ENCODE measurements at places on chromosomes 13 and 19. TPM values are rescaled to one million over a fixed set of nuclear protein-coding genes. Genes with fewer than 3 reads are reported as not detected.

- DNase-seq: no peak
Observed at GRCh38 chr19:56808717-56809392, 31.7 kb downstream of the PEG3 start.

GRCh38 chr19:19366434-19367396, 38.8 kb upstream of the GATAD2A start:
- DNase-seq: peak; percentile 39

GRCh38 chr13:76053181-76053580, 417.1 kb downstream of the LMO7 start:
- DNase-seq: no peak

GRCh38 chr13:46176756-46177155, 5.2 kb downstream of the LCP1 start:
- no peak for DNase-seq

GRCh38 chr19:5664515-5664914, 15.8 kb downstream of the MICOS13 start:
- no peak for DNase-seq

DNA sequence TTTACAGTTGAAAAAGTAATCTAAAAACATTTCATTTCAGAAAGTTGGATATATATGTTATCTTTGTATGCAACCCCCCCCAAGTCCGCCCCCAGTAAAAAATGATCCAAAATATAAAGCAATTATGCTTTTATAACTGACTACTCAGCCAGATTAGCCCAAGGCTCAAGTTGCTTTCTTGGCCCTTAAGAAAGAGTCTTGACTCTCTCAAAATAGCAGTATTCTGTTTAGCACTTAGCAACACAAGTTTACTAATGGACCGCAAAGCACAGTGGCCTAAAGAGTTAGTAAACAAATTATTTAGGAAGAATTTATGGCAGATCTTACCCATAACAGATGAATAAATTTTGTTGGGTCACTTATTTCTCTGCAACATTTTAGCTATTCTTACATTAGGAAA, 86.9 kb downstream of the ELF1 start:
- DNase-seq: no peak

Gene SIGLEC8
- polyA plus RNA-seq: not detected

Gene SOX1
- polyA plus RNA-seq: not detected

Gene PSG7
- polyA plus RNA-seq: 0.10 TPM

Gene VASP
- 49.6 TPM for polyA plus RNA-seq

Gene GJB2
- polyA plus RNA-seq: 3.0 TPM

Gene FFAR3
- polyA plus RNA-seq: not detected
